ENCODE measurements at places on chromosomes 16 and 17.

DNA sequence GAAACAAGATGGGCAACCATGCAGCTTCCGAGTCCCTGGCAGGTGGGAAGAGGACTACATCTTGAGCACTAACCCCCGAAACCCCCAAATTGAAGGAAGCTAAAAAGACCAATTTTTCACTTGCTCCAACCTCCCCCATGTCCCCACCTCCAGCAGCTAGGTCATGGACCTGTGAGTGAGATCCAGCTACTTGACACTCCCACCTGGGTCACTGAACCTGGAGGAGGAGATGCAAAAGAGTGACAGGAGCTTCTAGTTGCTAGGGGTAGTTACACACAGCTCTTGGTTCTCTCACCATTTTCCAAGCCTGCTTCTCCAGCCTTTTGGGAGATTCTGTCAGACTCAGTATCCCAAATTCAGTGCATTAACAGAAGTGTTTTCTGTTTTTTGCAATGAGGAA is 11.2 kb downstream of the PDZD9 start:
- DNase-seq, result no peak

- DNase-seq, result no peak
Measured at GRCh38 chr17:2975469-2975958, 87.9 kb downstream of the OR1D5 start.

DNA sequence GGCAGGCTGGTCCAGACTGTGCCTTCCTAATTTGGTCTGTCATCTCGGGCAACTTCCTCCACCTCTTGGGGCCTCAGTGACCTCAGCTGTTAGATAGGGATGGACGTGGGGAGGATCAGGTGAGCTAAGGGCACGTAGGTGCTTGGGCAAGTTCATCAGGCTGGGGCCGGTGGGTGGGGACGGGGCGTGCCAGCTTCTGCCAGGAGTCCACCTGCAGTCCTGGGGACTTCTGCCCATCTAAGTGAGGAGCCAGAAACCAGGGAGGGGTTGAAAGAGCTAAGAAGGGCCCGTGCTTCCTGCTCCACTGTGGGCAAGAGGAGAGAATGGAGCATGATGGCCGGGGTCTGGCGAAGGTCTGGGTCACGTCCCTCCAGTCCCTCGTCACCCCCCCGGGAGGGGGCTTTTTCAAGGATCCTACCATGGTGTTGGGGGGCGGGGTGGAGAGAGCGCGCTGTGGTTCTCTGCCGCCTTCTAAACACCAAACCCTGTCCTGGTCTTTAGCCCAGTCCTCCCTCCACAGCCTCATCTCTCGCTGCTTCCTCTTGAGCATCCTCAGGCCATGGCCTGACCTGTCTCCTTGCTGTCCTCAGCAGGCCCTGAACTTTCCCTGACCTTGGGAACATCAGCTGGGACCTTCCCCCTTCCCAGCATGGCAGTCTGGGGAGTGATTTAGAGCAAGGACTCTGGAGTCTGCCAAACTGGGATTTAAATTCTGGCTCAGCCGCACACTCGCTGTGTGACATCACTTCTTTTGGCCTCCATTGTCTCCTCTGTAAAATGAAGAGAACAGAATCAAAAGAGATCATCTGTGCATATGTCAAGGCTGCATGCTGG is 21.6 kb downstream of the SPNS2 start:
- DNase-seq, result no peak

- no peak for DNase-seq
Measured at GRCh38 chr17:44558334-44558709, 1.0 kb downstream of the FZD2 start.

DNA sequence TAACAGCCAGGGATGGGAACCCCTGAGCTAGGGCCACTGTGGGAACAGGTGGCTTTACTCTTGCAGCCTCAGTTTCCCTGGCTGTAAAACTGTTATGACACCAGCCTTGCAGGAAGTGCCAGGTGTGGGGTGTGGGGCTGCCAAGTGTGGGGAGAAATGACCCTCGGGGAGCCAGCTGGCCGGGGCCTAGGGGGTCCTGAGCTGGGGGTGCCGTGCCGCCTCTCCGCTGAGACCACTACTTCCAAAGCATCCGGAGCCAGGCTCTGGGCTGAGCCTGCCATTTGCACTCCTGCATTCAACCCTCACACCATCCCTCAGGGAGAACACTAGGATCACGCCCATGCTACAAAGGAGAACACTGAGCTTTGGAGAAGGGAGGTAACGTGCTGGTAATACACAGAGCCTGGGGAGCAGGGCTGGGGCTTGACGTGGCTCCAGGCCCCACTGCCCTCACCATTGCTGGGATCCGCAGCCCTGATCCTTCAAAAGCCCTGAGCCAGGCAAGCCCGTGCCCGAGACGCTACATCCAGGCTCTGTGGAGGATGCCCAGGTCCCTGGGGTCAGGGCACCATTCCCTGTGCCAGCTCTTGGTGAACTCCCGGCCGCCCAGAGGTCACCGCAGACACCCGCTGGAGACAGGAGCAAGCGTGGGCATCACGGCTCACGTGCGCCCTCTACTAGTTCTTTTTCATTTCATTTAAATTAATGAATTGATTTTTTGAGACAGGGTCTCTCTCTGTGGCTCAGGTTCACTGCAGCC is 28.8 kb upstream of the GINS2 start:
- DNase-seq, result no peak

GRCh38 chr17:77717941-77718668 is 240.4 kb upstream of the TNRC6C start:
- DNase-seq, result no peak

- DNase-seq, result no peak
Measured at GRCh38 chr17:65158041-65158440, 20.9 kb downstream of the RGS9 start.

DNA sequence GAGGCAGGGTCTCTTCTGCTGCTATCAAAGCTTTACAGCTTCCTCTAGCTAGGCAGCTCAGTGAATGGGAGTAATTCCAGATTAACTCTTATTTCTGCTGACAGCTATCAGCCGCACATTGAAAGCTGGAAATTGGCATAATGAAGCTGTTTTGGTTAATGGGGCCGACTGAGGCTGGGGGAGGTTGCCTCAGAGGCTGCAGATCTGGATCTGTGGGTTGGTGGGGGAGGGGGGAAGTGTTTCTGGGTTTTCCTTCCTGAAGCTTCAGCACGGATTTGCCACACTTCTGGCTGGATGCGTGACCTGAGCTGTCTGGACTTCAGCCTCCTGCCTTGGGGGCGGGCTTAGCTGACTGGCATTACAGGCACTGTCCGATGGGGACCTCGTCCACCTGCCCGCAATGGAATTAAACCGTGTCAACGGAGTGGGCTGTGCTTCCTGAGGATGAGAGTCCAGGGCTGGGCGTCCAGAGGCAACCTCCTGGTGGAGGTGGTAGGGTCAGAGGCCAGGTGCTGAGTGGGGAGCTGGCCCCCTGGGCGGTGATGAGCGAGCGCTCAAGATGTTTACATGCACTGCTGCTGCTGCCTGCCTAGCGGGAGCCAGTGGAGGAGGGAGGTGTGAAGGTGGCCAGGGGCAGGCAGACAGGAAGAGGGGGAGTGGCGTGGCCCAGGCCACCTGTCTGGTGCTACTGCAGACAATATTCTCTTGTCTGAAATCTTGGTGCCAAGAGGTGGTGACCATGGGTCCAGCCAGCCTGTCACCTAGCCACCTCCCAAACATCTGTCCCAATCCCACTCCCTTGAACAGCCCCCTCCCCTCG is 6.7 kb upstream of the ABCC3 start:
- DNase-seq, result no peak

DNA sequence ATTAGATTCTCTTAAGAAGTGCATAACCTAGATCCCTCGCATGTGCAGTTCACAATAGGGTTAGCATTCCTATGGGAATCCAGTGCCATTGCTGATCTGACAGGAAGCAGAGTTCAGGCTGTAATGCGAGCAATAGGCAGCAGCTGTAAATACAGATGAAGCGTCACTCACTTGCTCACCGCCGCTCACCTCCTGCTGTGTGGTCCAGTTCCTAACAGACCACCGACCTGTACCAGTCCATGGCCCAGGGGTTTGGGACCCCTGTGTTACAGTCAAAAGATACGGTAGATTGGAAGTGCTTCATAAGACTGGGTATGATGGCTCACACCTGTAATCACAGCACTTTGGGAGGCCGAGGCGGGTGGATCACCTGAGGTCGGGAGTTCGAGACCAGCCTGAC is 2.8 kb downstream of the STAT5A start:
- no peak for DNase-seq

- no peak for DNase-seq
Measured at GRCh38 chr17:27368151-27368795, 74.4 kb downstream of the WSB1 start.
